NCI-H187 (cell line): ENCODE measurements at places on chromosomes 11 and 22.
A peak's percentile ranks its signal among the peaks of the same experiment; 100 is the strongest.

DNA sequence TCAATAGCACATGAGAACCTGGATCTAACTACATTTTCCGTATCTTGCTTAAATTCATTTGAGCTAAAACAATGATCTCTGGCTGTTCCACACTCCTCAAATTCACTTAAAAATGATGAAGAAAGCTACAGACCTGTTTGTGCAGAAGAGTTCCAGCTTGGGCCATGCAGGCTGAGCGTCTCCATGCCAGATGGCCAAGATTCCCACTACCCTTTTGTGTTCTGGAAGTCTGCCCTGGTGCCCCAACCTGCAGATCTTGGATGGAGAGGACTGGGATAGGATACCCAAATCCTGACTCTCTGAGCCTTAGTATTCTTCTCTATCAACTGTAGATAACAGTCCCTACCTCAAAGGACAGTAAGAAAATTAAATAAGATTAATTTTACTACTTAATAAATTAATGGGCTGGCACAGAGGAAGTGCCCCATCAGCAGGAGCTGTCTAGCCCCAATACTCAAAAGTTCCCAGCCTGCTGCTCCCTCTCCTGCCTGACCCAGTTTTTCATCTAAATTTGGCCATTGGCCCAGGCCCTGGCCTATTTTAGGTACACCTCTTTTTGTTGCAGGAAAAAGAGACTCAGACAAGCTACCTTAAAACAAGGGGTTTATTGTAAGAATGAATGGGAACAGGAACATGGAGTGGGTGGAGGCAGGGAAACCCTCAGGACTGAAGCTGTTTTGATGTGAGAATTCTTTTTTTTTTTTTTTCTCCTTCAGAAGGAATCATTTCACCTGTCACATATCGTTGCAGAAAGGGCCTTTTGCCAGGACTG, 81.4 kb upstream of the GRK3 start:
- DNase-seq = no peak

GRCh38 chr11:36509201-36509639, 852 bp downstream of the TRAF6 start:
- DNase-seq = no peak

DNA sequence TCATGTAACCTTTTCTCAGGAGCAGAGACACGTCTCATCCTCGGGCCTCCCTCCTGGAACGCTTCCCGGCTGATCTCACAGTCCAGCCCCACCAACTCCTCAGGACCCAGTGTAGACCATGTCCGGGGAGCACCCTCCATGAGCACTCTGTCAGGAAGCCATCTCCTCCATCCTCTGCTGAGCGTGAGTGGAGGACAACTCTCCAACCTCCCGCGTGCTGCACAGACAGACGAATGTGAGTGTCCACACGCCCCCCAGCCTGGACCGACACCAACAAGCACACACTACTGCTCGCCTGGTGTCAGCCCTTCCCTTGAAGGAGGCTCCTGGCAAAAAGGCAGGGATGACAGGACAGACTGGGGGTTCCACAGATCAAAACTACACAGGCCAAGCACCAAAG, 86.6 kb downstream of the SHANK2 start:
- DNase-seq = no peak

DNA sequence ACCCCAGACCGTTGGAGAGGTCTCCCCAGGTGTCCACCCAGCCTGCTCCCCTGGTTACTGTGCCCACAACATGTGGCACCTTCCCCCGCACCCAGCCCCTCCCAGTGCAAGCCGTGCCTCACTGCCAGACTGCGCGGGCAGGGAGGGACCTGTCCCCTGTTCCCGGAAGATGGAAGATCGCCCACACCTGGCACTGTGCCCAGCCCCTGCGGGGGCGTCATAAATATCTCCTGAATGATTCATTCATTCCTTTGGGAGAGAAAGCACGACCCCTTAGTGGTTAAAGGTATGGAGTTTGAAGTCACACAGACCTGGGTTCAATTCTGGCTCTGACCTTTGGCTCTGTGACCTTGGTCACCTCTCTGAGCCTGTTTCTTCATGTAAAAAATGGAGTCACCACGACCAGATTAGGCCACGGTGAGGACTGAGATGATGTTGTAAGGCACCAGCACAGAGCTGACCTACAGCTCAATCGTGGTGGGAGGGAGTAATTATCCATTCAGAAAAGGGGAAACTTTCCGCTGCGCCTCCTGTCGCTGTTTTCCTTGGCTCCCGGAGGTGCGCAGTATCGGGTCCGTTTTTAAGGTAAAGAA, 497 bp upstream of the SYT12 start:
- no peak for DNase-seq

DNA sequence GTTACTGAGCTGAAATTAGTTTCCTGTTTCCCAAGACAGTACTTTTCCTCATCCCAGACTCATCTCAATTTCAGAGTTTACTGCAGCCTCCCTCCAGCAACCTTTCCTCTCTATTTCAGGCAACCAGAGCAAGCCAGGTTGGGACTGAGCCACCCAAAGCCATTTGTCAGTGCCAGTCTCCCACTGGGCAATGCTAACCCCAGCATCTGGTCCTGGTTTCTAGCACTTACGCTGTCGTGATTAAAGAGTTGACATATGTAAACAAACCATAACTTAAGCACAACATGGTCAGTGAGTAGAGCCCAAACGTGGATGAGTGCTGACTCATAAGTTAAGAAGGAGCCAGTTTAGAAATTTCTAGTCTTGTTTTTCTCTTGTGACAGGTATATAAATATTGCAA, 119.6 kb upstream of the BLID start:
- peak; percentile 55 for DNase-seq

DNA sequence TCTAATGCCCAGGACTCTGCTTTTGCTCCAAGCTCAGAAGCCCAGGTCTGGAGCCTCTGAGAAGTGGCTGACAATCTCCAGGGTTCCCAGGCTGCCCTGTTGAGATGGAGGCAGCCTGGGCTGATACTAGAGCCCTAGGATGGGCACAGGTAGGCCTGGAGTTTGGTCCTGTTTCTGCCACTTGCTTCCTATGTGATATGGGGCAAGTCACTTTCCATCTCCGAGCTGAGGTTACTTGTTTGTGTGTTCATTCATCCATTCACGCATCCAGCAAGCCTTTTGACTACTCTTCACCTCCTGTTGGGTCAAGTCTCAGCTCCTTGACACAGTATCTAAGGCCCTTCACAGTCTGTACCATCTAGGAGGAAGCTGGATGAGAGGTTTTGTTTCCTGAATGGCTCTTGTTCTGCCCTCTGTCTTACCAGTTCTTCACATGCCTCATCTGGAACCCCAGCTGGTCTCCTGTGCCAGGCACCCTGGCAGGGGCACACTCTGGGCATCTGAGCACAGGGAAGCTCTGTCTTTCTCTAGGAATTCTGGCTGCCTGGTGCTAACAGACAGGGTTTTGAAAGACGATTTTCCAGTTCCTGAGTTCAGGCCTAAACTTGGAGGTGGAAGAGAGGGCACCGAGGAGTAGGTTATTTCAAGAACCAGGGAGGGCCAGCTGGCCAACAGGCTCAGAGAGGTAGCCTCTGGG, 53.2 kb upstream of the AMPD3 start:
- DNase-seq = no peak

DNA sequence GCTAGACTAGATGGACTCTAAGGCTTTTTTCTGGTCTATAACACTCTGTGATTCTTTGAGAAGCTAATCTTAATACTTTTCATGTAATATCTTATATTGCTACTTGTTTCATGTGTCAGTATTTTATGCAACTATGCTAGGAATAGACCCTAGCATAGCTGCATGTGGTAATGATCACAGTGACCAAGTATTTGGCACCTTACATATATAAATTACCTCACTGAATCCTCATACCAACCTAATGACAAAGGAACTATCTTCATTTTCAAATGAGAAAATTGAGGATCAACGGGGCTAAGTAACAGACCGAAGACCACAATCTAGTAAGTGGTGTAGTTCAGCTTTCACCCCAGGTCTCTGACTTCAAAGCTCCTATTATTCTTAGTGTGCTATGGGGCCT, 327.3 kb upstream of the PITPNB start:
- DNase-seq = no peak

- no peak for DNase-seq
Observed at GRCh38 chr11:90447618-90448017, 224.8 kb upstream of the CHORDC1 start.

GRCh38 chr11:61618978-61619377, 38.1 kb upstream of the SYT7 start:
- no peak for DNase-seq

DNA sequence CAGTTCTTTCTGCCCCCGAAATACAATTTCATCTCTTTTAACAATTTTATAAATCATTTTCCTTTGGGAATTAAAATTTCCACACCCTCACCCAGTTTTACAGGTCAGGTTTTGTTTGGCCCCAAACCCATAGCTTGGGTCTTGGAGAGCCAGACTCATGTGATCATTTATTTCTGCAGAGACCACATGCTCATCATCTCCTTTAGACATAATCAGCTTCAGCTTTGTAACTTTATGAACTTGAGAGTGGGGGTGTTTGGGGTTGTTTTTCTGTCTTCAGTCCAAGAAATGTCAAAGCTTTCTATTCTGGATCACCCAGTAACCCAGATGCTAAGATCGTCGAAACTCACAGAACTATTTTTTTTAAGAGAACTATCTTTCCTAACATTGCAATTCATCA, 70.9 kb downstream of the DBX1 start:
- DNase-seq = no peak

GRCh38 chr22:17549655-17550054, 13.6 kb upstream of the SLC25A18 start:
- DNase-seq = no peak

GRCh38 chr11:4865855-4866254, 15.8 kb upstream of the OR51T1 start:
- no peak for DNase-seq

DNA sequence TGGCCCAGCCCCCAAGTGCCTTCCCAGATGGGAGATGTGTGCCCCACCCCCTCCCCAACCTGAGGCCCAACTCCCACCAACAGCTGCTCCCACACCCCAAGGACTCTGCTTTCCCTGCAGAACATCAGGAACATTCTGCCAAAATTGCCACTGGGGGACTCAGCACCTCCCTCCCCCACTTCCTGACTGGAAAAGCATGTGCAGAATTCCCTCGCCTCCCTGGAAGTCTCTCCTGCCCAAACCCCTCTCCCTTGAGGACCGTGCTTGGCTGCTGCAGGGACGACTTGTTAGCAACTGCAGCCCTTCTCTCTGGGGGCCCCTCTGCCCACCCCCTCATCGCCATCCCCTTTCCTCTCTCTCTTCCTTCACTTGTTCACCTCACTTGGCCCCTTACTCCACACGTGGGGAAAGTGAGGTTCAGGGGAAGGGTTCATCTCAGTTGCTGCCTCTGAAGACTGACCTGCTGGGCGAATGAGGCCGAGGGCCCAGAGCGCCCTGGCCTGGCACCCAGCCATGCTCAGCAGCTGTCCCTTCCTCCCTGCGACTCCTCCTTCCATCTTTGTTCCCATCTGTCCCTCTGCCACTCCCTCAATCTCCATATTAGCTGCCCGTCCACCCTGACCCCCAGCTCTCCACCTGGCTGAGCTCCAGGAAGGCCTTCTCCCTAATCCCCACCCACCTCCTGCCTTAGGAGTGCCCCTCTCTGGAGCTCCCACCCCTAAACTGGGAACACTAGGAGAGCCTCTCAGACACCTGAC, 105.1 kb downstream of the CHST1 start:
- no peak for DNase-seq

DNA sequence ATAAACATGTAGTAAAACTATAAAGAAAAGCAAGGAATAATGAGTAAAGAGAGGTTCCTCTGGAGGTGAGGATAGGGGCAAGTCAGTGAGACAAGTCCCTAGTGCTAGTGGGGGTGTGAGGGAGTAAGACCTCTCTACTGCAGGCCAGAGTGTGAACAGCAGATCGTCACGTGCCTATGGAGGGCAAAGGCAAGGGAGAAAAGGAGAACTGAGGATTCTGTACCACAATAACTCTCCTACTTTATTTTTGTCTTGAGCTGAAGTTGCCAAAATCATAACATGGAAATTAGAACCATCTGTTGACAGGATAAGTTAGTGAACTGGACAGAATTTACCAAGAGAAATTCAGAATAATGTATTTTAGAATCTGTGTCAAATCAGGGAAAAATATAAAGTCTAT, 77.6 kb downstream of the ENTHD1 start:
- DNase-seq = no peak

DNA sequence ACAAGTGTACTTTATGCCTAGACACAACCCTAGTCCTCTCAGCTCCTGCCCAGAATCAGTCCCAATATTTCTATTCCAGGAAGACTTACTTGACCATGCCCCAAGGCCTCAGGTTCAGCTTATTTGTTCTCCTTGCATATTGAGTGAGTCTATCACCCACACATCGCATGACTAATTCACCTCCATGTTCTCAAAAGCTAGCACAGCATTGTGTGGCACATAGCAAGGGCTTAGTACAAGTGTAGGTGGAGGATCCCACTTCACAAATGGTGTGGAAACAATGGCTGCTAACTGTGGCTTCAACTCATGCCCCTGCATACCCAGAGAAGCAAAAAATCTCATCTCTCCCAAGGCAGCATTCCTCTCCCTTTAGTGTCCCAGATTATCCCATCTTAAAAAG, 602.6 kb upstream of the API5 start:
- DNase-seq = no peak

- DNase-seq = no peak
Observed at GRCh38 chr22:41280065-41280464, 5.9 kb downstream of the RANGAP1 start.

DNA sequence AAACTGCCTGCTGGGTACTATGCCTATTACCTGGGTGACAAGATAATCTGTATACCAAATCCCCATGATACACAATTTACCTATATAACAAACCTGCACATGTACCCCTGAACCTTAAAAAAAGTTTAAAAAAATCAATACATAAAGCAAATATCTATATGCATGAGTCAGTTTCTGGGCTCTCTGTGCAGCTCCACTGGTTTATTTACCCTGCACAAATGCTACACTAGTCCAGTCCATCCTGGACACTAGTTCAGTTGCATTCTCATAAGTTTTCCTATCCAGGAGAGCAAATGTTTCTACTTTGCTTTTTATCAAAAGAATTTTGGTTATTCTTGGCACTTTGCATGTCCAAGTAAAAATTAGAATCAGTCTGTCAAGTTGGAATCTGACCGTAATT, 99.8 kb upstream of the OLFML1 start:
- DNase-seq = no peak

GRCh38 chr11:114081641-114082414, 22.3 kb downstream of the ZBTB16 start:
- DNase-seq = no peak

DNA sequence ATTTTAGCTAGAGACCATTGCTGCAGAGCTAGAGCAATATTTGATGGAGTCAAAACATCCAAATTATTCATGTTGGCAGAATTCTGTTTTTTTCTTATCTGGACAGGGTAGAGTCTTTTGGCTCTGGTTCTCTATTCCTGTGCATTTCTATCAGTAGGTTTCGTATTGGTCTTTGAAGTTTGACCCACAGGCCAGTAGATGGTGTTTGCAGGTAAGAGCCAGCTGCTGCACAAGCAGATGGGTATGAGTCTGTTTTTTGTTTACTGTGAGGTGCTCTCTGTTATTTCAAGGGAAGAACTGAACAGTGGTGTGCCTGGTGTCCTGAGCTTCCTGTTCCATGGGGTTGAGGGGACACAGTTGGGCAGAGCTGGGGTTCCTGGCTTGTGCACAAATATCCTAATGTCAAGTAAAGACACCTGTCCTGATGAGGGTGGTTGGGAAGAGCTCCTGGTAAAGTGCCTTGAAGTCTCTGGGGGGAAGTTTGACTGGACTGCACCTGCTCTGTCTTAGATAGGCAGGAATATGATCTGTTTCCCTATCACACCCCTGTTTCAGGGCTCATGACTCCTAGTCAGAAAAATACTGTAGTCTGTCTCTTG, 34.0 kb upstream of the SLC22A25 start:
- DNase-seq = peak; percentile 62

GRCh38 chr11:69634069-69634468, 6.9 kb upstream of the CCND1 start:
- DNase-seq = no peak
